ENCODE measurements at places on chromosomes 2 and 18. TPM values are rescaled to one million over a fixed set of nuclear protein-coding genes. Genes with fewer than 3 reads are reported as not detected.

ZBTB14 gene
- 22.9 TPM for total RNA-seq

WBP1 gene
- total RNA-seq = 34.0 TPM

LRATD1 gene
- total RNA-seq = not detected

DNA sequence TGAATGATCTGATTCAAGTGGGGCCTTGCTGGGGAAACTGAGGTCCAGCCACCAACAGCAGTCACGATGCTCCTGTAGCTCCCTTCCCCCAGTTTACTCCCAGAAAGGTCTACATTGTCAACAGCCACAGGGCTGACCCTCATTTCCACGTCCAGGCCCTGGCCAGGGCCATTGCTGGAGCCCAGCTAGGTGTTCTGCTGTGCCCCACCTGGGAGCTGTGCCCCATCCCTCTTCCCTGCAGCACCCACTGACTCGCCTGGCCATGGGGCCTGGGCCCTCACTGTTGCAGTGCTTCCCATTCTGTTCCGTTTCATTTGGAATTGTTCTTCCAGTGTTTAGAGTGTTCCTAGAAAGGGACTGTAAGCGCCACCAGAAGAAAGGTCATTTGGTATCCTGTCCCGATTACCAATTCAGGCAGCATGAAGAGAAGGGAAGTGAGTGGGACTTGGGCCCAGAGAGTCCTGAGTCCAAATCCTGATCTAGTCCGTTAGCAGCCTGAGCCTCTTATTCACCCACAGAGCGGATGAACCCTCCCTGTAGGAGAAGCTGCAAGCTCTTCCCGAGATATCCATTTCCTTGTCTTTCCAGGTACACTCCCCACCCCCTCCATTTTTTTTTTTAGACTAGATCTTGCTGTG, 73.1 kb upstream of the HPCAL1 start:
- no peak for DNase-seq

GRCh38 chr2:60028849-60029565, 524.4 kb downstream of the BCL11A start:
- DNase-seq = no peak

DNA sequence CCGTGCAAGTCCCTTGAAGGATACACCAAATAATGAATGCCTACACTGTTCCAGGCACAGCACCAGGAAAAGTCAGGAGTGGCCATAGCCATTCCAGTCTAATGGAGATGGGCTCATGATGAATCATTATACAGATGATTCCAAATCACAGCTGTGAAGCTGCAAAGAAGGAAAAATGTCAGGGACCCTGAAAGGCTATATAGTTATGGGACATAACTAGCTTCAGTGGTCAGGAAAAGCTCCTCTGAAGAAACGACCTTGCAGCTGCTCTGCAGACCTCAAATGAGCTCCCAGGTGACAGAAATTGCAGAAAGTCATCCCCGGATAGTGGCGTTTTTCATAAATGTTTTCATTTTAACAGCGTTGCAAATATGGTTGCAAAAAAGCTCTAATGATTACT, 200.8 kb downstream of the PTGR3 start:
- DNase-seq = no peak

Data from activated CD8-positive, alpha-beta T cell treated with anti-CD3 and anti-CD28 coated beads, Interleukin-2, amount 10 ng/mL, durations not matched to agents 7 days and 5 days (primary cell).